Cardiac septum (tissue), 1 donor: ENCODE measurements at places on chromosomes 4 and X. TPM values are rescaled to one million over a fixed set of nuclear protein-coding genes. Genes with fewer than 3 reads are reported as not detected.

- no peak for DNase-seq
Observed at GRCh38 chr4:111991797-111992196, 153.5 kb upstream of the FAM241A start.

GRCh38 chr4:123553279-123553678 lies 156.7 kb downstream of the SPRY1 start:
- no peak for DNase-seq

GUCY1B1 gene
- total RNA-seq: 17.0 TPM

DNA sequence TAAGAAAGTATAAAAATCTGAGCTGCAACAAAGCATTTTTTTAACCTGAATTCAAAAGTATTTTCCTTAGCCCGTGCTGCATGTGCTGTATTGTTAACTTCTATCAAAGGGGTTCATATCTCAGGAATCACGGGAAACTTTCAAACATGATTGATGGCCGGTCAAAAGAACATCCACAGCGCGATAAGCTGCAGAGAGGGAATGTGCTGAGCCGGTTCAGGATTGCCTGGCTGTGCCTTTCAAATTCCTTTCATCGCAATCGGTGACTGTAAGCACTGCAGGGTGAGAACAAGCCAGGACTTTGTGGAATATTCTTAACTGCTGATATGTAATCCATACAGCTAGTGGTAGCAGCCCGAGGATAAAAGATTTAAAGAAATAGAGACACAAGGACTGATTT lies 210.9 kb upstream of the NOCT start:
- no peak for DNase-seq

DNA sequence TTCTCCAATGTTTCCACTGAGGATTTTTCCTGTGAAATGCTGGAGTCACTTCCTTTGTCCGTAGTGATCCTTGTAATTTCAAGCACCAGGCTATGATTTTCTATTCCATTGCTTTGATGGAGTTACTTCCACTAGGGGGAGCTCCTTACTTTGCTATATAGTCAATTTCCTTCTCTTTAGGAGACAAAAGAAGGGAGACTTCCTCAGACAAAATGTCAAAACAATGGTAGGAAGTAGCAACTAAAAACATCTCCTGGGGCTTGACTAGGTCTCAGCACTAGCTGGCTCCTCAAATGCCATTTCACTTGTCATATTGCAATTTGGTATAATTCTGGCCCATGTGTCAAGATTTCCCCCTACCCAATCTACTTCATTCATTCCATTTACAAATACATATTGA lies 24.1 kb downstream of the ZCCHC12 start:
- no peak for DNase-seq

- DNase-seq: no peak
Observed at GRCh38 chr4:38993683-38994082, 38.5 kb downstream of the TMEM156 start.

SERTM2 gene
- total RNA-seq: 0.08 TPM

DNA sequence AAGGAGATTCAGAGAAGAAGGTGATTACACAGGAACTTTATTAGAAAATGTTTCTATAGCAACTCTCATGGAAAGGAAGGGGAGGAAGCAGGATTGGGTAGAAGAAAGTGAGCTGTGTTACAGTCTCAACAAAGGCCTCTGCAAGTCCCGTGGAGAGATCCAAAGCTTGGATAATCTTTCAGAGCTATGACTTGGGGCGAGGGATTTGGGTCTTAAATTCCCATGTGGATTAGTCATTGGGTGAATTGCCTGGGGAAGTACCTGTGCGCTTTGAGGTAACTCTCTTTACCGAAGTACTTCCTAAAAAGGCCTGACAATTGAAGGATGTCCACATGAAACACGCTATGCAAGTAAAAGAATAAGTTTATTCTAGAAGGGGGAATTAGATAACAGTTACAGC lies 133.8 kb upstream of the ANKRD50 start:
- DNase-seq: no peak

GASK1B gene
- 90.6 TPM for total RNA-seq

ODAPH gene
- not detected for total RNA-seq

EVC2 gene
- total RNA-seq: 1.3 TPM

GRCh38 chrX:23504895-23505294 lies 162.4 kb upstream of the PRDX4 start:
- DNase-seq: no peak

DNA sequence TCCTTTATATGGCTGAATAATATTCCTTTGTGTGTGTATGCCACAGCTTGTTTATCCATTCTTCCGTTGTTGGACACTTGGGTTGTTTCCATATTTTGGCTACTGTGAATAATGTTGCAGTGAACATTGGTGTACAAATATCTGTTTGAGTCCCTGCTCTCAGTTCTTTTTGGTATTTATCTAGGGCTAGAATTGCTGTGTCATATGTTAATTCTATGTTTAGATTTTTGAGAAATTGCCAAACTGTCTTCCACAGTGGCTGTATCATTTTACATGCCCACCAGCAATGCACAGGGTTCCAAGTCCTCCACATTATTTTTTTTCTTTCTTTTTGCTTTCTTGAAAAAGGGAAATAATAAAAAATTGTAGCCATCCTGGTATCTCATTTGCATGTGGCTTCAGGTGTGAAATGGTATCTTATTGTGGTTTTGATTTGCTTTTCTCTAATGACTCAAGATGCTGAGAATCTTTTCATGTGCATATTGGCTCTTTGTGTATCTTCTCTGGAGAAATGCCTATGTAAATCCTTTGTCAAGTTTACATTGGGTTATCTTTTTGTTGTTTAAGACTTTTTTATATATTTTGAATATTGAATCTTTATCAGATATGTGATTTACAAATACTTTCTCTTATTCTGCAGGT lies 129.7 kb downstream of the RAPGEF2 start:
- DNase-seq: no peak
